ENCODE measurements at places on chromosomes 13 and 19.

- no peak for DNase-seq
Observed at GRCh38 chr13:77952737-77953136, 34.1 kb upstream of the EDNRB start.

- peak; percentile 90 for DNase-seq
Observed at GRCh38 chr13:36030670-36031331, 100.4 kb downstream of the DCLK1 start.

GRCh38 chr13:51814825-51815650, 11.1 kb upstream of the DHRS12 start:
- peak; percentile 47 for DNase-seq

DNA sequence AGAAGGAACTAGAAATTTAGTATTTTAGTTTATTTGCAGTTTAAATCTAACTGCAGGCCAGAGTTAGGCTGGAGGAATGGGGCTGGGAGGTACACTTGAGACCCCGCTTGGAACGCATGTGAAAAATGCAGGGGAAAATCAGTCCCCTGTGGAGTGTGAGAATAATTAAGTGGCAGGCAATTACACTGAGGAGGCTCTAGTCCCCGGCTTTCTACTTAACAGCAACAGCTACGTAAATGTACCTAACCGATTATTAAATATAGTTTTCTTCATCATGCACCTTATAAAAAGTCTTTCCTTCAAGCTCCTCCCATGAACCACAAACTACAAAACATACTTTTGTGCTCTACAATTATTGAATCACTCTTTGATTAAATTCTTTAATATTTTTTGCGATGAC, 804 bp downstream of the ZNF708 start:
- DNase-seq = peak; percentile 8

DNA sequence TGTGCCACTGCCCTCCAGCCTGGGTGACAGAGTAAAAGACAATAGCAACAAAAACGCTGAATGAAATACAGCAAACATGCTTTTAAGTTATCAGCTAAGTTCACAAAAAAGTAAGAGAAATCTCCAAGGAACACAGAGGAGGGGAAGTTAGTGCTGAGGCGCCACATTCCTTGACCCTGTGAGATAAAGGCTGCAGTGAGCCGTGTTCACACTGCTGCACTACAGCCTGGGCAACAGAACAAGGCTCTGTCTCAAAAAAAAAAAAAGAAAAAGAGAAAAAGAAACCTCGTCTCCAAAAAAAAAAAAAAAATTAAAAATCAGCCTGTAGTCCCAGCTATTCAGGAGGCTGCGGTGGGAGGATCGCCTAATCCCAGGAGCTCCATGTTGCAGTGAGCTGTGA, 16.3 kb upstream of the DOCK6 start:
- no peak for DNase-seq

DNA sequence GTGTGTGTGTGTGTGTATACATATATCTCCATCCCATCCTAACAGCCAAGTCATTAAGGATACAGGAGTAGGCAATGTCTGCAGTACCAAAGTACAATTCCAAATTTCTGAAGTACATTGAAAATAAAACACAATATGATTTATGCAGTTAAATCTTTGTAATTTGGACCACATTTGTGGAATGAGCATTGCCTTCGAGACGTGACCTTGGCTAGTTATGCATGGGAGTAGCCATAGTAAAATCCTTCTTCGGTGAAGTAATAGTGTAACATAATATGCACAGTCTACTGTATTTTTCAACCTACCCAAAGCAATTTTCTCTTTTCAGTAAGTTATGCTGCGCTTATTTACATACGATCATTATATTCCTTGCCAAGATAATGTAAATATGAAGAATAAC, 665.7 kb upstream of the GPC6 start:
- DNase-seq = no peak

DNA sequence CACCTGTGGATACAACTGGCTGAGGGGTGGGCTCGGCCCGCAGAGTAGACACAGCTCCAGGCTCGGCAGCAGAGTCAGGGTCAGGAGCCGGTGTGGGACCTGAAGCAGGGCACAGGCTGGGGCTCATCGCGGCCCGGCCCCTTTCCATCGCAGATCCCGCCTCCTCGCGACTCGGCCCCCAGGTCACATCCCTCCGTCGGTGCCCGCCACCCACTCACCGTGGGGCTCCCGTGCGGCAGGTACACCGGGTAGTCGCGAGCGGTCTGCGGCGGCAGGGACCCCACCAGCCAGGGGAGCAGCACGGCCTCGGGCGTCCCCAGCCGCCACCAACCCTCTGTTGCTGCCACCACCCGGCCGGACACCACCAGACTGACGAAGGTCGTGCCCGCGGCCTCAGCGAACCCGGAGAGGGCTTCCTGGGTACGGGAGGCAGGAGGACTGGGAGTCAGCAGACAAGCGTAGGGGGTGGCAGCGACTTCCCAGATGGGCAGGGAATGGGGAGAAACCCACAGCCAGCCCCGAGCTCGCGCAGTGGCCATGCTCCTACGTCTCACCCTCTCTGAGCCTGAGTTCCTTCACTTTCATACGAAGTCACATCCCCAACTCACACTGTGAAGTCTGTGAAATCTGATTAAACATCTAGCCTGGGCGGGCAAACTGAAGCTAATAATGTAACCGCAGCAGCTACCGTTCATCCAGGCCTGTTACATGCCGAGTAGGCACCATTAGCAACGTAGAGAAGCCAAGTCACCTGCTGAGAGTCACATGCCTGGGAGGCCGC, 3.7 kb downstream of the FUZ start:
- no peak for DNase-seq

DNA sequence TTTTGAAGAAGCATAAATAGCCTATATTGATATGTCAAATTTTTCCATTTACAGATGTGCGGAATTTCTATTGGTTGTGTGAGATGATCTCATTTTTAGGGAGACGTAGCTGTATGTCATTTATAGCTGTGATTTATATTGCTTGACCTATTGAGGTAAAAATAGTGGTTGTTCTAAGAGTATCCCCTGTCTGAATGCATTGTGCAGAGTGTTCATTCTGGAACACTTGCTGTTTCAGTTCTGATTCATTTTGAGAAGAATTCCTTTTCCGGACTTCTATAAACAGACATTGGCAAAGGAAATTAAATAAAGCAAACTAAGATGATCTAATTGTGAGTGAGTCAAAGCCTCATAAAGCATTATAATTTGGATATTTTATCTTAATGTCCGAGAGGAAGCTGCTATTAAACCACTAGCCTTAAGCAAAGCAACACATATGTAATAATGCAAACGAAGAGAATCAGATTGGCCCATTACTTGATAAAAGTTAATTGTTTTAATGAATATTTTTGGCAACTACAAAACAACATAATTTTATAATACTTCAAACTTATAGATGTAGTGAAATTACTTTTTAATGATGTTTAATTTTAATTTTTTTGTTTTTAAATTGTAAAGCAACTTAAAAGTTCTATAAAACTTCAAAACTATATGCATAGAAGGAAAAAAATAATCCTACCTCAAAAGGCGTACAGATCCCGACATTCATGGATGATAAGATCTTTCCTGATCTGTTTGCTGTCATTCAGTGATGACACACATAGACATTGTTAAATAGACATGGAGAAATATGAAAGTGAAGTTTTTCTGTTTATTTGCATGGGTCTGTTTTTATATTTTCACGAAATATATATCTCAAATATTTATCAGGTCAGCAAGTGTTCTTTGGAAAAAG, 942.6 kb upstream of the SLC10A2 start:
- DNase-seq = peak; percentile 40

GRCh38 chr19:11187441-11187840, 9.9 kb downstream of the KANK2 start:
- DNase-seq = no peak

GRCh38 chr13:41590122-41590521, 132.8 kb downstream of the RGCC start:
- DNase-seq = no peak

DNA sequence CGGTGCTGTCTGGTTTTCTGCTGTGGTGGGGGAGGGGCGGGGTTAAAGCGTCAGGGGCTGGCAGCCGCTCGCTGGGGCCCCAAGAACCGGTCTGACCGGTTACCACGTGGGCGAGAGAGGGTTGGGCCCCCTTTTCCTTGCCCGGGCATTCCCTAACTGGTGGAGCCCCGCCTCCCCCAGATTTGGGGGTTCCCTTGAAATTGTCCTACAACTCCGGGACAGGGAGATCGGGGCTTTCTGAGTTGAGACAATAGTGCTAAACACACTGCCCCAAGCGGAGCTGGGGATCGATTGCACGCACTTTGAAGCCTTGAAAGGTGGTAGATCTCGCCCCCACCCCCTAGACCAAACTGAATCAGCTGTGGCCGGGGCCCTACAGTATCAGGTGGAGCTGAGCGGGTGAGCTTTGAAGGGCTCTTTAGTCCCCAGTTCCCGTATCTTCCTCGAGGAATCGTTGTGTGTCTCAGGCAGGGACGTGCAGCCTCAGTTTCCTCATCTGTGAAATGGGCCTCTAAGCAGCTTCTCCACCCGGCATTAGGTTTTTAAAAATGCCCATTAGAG, 4.8 kb downstream of the IER2 start:
- peak; percentile 70 for DNase-seq

- no peak for DNase-seq
Observed at GRCh38 chr13:51689663-51689996, 105.4 kb downstream of the WDFY2 start.

DNA sequence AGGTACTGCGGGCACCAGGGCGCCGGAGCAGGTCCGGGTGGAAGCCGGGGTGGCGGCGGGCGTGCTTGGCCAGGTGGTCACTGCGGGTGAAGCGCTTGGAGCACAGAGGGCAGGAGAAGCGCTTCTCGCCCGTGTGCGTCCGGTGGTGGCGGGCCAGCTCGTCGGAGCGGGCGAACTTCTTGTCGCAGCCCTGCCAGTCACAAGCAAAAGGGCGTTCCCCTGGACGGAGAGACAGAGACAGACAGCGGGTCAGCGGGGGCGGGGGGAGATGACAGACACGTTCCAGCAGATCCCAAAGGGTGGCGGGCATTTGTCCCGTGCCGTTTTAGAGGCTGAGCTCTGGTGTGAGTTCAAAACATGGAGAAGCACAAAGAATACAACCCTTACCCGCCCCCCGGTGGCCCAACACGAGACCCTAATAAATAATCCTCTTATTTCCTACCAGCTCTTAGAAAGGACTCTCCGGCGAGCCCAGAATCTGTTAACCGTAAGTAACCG, 6.3 kb upstream of the REXO1 start:
- DNase-seq = no peak

DNA sequence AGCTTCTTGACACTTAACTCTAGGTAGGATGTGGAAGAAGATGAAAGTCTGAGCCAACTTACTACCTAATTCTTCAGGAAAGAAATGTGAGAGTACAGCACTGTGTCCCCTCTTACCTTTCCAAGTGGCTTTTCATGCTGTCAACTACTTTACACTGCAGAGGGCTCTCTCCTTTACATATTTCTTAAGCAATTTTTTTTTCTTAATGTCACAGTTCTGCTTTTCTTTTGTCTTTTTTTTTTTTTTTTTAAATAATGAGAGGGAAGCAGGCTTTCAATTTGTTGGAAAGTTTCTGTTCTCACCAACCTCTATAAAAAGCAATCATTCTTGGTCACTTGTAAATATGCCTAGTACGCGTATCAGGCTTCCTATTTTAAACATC, 212.7 kb upstream of the MIR17HG start:
- DNase-seq = no peak

GRCh38 chr19:1587872-1588271, 4.8 kb downstream of the MBD3 start:
- DNase-seq = no peak

- no peak for DNase-seq
Observed at GRCh38 chr19:12205296-12205695, 42.4 kb downstream of the ZNF136 start.

- peak; percentile 90 for DNase-seq
Observed at GRCh38 chr19:48656840-48657474, 11.0 kb upstream of the CA11 start.

DNA sequence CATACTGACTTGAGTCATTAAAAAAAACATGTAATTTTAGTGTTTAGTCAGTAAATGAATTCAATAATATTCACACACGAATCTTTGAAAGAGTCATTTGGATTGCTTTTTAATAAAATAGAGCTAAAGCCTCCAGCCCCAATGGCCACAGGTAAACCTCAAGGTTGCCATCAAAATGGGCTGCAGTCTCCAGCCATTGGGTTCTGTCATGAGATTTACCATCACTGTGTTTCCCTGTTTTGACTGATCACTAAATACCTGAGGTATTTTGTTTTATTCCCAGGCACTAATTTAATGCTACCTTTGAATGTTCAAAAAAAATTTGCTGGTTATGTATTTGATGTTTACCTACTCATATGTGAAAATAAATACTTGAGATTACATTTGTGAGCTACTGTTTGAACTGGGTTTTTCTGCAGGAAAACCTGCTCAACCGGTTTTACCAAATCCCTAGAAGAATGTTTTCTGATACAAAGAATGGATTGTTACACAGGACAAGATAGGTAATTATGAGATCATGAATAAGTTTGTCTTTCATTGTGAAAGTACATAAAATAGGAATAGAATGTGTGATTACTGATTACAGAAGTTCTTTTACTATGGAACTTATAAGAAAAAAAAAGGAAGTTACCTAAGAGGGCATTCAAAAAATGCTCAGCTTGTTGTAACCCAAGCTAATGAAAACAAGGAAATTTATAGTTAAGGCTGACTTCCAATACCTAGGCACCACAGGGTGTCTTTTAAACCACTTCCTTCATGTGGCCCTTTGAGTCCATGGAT, 391.3 kb downstream of the EFNB2 start:
- DNase-seq = no peak

DNA sequence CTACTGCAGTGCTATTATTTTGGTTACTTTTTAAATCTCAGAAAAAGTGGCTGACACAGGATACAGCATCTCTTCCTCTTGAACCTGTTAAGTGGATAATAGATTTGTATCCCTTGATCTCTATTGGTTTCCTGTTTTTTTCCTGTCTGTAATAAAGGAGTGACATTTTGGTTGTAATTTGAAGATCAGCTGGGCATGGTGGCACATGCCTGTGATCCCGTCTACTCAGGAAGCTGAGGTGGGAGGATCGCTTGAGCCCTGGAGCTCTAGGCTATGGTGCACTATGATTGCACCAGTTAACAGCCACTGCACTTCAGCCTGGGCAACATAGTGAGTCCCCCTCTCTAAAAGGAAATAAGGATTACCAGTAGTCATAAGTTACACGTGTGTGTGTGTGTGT, 46.8 kb downstream of the METTL21C start:
- DNase-seq = no peak

GRCh38 chr13:99190147-99190985, 10.3 kb upstream of the UBAC2 start:
- DNase-seq = no peak

- DNase-seq = no peak
Observed at GRCh38 chr13:70668983-70669382, 560.7 kb upstream of the KLHL1 start.

DNA sequence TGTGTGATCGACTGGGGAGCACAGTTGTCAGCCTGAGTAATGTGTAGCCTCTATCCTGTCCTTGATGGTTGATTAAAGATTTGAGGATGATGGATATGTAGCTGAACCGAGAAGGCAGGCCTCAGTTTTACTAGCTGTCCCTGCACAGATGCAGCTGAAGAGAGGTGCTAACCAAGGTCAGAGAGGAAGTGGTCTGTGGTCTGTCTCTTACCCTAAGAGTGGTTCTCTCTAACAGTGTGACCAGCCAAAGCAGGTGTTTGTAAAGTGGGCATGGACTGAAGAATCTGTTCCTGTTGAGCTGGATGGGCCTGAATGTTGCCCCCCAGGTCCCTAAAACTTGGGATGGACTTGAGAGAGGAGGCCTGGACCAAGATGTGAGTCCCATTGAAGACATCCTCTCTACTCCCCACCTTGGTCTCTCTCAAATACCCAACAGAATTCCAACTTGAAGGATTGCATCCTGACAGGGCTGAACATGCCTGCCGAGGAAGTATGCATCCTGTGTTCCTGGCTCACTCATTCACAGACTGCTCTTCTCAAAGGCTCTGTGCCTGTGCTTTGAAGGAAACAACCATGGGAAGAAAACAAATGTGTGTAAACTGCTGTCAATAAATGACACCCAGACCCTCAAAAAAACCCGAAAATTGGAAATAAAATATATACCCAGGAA, 223.8 kb downstream of the MAB21L1 start:
- no peak for DNase-seq

Measured in fibroblast of skin of right biceps (primary cell).